Motor neuron (in vitro differentiated cells): ENCODE measurements at places on chromosomes 3 and 15. TPM values are rescaled to one million over a fixed set of nuclear protein-coding genes. Genes with fewer than 3 reads are reported as not detected.
A peak's percentile ranks its signal among the peaks of the same experiment; 100 is the strongest.

GRCh38 chr3:141632779-141633374, 105.2 kb upstream of the RNF7 start:
- ATAC-seq = no peak

- no peak for ATAC-seq
Observed at GRCh38 chr3:13654330-13655060, 105.6 kb downstream of the FBLN2 start.

The MUC20 gene
- total RNA-seq = 0.49 and 0.75 TPM in 2 replicates

- ATAC-seq = no peak
Observed at GRCh38 chr3:120173056-120173675, 78.9 kb upstream of the GSK3B start.

The SNTN gene
- 0.09 and 0.13 TPM in 2 replicates for total RNA-seq

The AGBL1 gene
- 0.38 and 0.68 TPM in 2 replicates for total RNA-seq

DNA sequence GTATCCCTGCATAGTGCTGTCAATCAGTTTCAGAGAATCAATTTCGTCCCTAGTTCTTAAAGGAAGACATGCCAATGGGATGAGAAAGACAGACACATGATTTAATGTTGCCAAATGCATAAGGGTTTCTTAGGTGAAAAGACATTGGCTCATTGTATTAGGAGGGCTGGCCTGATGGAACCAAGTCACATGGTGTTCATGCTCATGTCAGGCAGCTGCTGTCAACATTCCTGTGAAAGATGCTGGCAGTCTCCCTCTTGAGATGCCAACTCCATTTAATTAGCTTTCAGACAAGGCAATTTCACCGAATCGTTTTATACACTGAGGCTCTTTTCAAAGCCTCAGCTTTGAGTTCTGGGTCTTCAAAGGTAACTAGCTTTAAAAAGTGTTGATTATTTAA, 16.1 kb upstream of the IL1RAP start:
- ATAC-seq = no peak

DNA sequence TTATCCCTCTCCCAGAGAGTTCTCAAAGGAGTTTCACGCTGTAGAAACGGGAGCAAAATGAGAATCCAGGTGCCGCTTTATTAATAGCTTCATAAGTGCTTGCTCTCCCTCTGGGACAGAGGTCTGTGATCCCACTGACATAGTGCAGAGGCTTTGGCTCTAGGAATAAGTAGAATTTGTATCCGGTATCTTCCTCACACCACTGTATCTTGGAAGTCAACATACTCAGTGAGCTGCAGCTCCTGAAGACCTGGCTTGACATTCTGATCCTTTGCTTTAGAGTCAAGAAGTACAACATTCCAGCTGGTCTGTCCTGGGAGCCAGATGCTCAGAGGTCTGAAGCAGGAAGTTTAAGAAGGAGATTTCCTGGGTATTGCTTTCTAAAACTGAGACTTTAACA, 323.0 kb downstream of the LPP start:
- ATAC-seq = no peak

The CYP8B1 gene
- total RNA-seq = 0.09 and 1.7 TPM in 2 replicates

DNA sequence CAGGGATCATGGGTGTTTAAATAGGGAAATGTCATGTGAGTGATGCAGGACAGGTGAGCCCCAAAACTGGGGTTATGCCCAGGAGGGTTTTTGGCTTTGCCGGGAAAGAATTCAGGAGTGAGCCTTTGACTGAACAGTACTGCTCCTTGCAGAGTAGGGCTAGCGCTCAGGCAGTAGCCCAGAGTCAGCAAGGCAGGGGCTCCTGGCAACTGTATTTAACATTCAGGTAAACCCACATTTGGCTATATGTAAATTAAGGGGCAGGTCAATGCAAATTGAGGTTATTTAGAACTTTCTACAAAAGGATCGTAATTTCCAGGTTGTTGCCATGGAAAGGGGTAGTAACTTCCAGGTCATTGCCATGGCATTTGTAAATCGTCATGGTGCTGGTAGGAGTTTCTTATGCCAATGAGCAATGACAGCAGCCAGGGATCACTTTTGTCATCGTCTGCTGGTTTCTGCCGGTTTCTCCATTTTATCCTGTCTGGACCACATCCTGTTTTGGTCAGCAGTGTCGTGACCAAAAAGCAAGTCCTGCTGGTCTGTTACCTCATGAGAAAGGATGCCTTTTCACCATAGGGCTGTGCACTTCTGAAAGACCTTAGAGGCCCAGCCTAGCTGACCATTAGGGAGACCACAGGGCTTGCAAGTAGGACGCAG, 24.3 kb downstream of the MTHFS start:
- no peak for ATAC-seq

- ATAC-seq = peak; percentile 35
Observed at GRCh38 chr3:181723625-181724191, 12.0 kb downstream of the SOX2 start.

- ATAC-seq = no peak
Observed at GRCh38 chr3:139129892-139130291, 85.2 kb upstream of the PRR23C start.

- peak; percentile 36 for ATAC-seq
Observed at GRCh38 chr15:31266712-31267111, 59.9 kb upstream of the KLF13 start.

The CADPS gene
- total RNA-seq = 85.9 and 87.2 TPM in 2 replicates

The PDIA5 gene
- 8.3 and 9.7 TPM in 2 replicates for total RNA-seq

DNA sequence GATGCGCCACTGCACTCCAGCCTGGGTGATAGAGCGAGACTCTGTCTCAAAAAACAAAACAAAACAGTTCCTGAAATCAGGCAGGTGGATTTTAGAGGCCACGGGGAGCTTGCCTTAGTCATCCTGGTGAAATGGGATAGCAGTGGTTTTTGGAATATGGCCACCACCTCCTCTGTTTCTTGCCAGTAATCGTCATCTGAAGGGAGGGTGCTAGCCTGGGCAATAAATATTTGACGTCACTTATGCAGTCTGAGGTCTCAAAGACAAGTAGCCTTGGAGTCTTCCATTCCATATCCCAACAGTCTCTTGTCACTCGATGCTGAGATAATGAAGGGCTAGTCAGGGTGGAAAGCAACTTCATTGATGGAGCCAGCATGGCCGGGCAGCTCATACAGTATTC, 55.2 kb downstream of the KCNAB1 start:
- no peak for ATAC-seq

The KLHL40 gene
- total RNA-seq = 0.15 and 0.38 TPM in 2 replicates

The CEMIP gene
- total RNA-seq = 117 and 121 TPM in 2 replicates

- no peak for ATAC-seq
Observed at GRCh38 chr3:171055336-171056178, 29.0 kb upstream of the SLC2A2 start.

DNA sequence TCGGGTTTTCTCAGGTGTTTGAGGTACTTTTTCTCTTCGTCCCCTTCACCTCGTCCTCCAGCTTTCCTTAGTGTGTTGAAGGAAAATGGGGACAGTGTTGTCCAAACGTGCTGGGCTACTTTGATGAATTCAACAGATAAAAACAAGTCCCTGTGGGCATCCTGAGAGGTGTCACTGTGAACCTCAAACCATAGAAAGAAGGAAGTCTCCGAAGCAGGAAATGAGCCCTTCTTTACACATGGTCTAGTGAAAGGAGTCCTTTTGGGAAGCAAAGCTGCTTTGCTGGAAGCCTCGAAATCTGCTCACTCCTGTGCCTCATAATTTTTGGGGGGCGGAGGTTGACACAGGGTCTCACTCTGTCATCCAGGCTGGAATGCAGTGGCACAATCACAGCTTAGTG, 10.6 kb downstream of the IL17RB start:
- no peak for ATAC-seq

GRCh38 chr3:148625991-148626390, 71.7 kb upstream of the AGTR1 start:
- ATAC-seq = no peak

- no peak for ATAC-seq
Observed at GRCh38 chr3:15216501-15216900, 10.5 kb downstream of the CAPN7 start.

The ANKRD34C gene
- 0.08 and 0.14 TPM in 2 replicates for total RNA-seq

The TM4SF18 gene
- 0.05 and 0.10 TPM in 2 replicates for total RNA-seq

The WDR6 gene
- 97.7 and 107 TPM in 2 replicates for total RNA-seq

DNA sequence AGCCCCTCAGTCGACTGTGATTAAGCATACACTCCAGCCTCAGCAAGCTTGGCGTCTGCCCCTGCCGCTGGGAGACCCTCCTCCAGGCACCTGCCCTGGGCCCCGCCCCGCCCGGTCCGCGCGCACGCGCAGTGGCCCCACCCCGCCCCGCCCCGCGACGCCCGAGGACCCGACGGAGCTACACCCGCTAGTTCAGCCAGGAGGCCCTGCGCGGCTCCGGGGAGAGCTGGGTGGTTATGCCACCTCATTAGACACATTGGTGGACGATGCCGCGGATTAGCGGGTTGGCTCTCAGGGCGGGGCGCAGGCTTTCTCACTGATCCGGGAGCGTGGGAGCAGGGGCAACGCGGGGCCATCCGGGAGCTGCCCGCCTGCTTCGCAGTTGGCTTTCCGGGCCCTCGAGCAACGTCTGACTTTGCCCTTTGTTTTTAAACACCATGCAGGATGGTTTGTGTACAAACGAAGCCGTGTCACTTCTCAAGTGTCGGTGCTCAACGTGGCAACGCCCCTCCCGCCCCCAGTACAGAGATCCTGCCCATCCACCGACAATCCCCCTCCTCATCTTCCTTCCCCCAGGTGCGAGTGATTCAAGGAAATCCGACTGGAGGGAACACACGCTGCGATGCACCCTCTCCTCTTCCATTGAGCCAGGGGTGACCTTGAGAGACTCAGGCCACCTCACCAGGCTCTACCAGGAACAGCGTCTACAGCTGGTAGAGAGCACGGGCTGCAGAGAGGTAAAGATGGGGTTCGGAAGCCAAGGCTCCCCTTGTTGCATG, 109.3 kb downstream of the SHQ1 start:
- peak; percentile 78 for ATAC-seq

The FBXW12 gene
- total RNA-seq = 0.30 and 0.50 TPM in 2 replicates

DNA sequence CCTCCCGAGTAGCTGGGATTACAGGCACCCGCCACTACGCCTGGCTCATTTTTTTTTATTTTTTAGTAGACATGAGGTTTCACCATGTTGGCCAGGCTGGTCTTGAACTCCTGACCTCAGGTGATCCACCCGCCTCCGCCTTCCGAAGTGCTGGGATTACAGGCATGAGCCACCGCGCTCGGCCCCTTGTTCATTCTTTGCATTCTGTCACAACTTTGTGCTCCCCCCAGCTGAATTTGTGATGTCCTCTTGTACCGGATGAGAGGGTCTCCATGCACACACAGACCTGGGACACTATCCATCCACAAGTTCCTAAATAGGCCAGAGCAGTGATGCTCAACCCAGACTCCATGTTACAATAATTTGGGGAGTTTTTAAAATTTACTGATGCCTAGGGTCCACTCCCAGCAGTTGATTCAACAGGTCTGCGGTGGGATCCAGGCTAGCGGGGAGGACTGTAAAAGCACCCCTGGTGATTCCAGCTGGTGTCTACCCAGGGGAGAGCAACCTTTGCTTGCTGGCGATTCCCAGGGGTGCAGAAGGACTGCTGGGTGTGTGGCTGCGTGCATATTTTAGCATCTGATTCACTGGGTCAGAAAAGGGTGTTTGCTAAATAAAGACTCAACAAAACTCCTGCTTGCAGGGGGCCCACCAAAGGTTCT, 1.0 kb downstream of the RASSF1 start:
- no peak for ATAC-seq

The XIRP1 gene
- 0.13 and 0.18 TPM in 2 replicates for total RNA-seq

GRCh38 chr15:63287109-63287508, 9.7 kb downstream of the APH1B start:
- no peak for ATAC-seq

DNA sequence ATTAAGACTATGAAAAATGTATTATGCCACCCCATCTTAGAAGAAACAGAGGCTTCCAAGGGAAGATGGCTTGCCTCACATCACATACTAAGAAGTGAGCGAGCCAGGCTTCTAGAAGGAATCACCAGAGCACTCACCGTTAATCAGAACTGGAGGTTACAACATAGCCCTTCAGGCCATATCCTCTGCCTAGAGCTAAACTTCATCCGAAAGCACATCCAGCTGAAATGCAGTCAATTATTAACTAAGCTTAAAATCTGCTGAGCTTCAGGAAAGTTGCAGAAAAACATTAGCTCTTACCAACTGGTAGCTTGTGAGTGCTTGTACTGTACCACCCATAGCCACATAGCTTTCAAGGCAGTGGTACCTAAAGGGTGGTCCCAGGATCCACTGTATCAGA, 483.2 kb downstream of the TBL1XR1 start:
- ATAC-seq = no peak

The KCNMB2 gene
- 2.0 TPM in 2 replicates for total RNA-seq

The TRH gene
- 2.5 and 2.6 TPM in 2 replicates for total RNA-seq

The SKIL gene
- 38.2 and 40.1 TPM in 2 replicates for total RNA-seq

DNA sequence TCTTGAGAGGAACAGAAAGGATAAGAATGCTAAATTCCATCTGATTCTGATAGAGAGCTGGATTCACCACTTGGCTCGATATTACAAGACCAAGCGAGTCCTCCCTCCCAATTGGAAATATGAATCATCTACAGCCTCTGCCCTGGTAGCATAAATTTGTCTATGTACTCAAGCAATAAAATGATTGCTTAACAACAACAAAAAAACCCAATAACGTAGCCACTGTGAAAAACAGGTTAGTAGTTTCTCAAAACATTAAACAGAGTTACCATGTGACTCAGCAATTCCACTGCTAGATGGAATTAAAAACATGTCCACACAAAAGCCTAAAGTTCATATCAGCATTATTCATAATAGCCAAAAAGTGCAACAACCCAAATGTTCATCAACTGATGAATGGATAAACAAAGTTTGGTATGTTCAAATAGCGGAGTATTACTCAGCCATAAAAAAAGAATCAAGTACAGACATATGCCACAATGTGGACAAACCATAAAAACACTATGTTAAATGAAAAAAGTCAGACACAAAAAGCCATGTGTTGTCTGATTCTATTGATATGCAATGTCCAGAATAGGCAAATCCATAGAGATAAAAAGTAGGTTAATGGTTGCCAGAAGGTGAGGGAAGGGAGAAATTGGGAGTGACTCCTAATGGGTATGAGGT, 16.8 kb downstream of the BCL2L10 start:
- no peak for ATAC-seq

- ATAC-seq = no peak
Observed at GRCh38 chr3:106827515-106828213, 549.6 kb upstream of the CCDC54 start.

DNA sequence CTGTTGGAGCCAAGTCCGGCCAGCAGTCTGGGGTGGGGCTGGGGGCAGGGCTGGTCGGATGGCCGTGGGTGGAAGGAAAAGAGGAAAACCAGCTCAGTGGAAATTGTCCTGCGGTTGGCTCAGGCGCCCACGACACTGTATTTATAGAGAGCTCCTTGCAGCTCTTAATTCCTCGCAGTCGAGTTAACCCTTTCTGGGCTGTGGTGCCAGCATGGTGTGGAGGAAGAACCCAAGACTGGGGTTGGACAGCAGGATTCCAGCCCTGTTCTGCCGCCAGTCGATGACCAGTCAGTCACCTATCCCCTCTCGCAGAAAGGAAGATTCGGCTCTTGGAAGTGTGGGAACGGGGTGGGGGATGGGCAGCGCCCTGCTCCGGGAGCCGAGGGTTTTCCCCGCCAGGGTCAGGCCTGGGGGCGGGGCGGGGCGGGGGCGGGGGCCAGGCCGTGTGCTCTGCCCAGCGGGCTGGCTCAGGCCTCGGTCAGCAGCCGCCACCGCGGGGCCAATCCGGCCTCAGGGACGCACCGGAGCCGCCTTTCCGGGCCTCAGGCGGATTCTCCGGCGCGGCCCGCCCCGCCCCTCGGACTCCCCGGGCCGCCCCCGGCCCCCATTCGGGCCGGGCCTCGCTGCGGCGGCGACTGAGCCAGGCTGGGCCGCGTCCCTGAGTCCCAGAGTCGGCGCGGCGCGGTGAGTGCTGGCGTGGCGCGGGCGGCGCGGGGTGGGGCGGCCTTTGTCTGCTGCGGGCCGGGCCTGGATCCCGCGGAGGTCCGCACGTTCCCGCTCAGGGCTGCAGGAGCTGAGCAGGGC, at the start of gene CD276:
CD276 (plus strand) TSS at position 607 of the 804 bp plus-strand sequence. CDS start 15,257 bp downstream, outside the sequence.
- ATAC-seq = peak; percentile 73
